Stimulated activated CD8-positive, alpha-beta memory T cell treated with anti-CD3 and anti-CD28 coated beads, Interleukin-7, amount 100 ng/mL, for 1 hour (primary cell): ENCODE measurements at places on chromosomes 2 and 18.

DNA sequence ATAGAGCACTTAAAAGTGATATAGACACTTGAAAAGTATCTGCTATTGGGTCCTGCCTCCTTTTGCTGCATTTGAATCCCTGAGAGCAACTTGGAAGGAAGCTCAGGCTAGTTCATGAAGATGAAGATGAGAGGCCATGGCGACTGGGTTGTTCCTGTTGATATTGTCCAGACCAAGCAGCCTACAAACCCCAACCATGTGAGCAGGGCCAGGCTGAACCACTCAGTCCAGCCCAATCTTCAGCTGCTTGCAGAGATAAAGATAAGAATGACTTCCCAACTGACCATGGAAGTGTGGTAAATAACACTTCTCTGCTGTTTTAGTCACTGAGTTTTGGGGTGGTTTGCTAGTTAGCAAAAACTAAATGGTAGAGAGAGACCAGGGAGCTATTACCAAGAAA is 417.6 kb downstream of the SOX11 start:
- DNase-seq, result no peak

GRCh38 chr2:15634846-15635490 is 43.3 kb downstream of the DDX1 start:
- DNase-seq, result no peak

DNA sequence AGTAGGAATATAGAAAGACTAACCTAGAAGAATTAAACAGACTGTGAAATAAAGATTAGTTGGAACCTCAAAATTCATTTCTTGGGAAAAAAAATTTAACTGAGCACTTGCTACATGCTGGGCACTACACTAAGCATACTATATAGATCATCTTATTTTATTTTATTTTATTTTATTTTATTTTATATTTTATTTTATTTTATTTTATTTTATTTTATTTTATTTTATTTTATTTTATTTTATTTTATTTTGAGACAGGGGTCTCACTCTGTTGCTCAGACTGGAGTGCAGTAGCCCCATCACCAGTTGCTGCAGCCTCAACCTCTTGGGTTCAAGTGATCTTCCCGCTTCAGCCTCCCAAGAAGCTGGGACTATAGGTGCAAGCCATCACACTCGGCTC is 74.5 kb upstream of the DSC1 start:
- DNase-seq, result no peak

DNA sequence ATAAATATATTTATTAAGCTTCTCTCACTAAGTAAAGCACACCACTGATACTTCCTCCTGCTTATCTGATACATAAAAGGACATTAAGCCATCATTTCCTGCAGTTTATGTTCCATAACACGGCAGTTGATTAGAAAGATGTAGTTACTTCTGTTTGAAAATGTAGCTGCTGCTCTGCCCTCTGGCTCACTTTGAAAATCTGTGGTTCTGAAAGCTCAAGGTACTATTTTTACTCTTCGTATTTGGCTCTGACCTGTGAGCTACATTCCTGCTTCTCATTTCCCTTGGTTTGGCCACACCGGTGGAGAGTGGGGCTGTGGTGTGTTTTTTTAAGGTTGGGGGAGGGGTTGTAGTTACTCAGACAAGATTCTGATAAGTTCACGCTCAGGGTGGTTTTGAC is 12.8 kb upstream of the TTN start:
- DNase-seq, result no peak

DNA sequence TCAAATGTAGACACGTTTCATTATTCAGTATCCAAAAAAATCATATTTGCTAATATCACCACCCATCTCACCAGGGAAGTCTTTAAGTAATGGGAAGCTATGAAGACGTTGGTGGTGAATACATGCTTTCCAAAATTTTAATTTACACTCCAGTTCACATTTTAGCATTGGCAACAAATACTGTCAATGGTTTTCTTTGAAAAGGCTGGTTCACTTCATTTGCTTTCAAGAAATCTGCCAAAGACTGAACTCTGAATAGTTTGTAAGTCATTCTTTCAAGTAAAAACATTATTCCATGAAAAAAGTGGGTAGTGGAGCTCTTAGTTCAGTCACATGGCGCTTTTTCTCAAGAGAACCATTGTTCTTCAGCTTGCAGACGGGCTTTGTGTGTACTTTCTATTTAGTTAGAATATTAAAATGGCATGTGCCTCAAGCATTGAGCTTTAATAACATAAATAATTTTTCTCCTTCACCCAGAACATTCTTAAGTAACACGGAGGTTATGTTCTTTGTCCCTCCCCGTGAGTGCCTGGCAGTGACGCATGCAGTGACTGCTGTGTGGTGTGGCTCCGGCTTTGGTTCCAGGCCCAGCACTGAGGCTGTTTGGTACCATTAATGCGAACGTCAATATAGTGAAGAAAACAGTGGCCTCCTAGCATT is 300.0 kb upstream of the HDAC4 start:
- no peak for DNase-seq
